ENCODE measurements at places on chromosomes 11 and 22. TPM values are rescaled to one million over a fixed set of nuclear protein-coding genes. Genes with fewer than 3 reads are reported as not detected.

- peak; percentile 14 for DNase-seq
Observed at GRCh38 chr11:49995565-49995964, 13.2 kb upstream of the OR4C12 start.

- no peak for DNase-seq
Observed at GRCh38 chr11:125022551-125022950, 40.6 kb upstream of the SLC37A2 start.

- DNase-seq, result no peak
Observed at GRCh38 chr22:42696331-42696967, 24.2 kb downstream of the A4GALT start.

- no peak for DNase-seq
Observed at GRCh38 chr11:61140416-61140815, 20.8 kb downstream of the VPS37C start.

DNA sequence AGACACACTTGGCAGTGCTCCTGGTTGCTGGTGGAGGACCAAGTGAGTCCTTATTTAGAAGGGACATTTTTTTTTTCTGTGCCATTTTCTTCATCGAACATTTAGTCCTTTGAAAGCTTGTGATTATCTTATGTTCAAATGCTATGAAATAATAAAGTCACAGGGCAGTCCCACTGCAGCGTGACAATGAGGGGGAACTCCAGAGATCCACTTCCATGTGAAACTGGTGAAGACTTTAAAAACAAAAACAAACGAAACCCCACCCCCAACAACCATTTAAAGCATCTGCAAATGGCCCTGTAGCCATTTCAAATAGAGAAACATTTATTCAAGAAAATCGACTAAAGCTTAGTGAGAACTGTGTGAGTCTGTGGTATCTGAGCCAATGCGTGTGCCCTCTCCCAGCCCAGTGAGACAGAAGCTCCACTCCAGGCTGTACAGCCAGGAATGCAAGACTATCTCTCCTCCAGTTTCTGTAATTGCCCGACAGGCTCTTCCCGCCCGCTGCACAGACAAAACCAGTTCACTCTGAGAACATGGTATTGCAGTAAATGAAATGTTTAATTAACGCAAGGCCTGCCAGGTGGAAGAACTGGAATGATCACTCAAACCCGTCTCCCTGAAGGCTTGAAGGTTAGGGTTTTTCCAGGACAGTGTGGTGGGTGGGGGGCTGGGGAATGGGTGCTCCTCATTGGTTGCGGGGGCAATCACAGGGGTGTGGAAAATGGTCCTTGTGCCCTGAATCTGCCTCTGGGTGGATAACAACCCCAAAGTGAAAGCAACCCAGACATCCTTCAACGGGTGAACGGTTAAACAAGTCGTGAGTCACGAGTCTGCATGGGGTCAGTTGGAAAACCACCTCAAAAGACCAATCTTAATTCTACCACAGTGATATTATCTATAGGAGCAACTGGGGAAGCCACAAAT, 8.4 kb downstream of the KRTAP5-6 start:
- peak; percentile 1 for DNase-seq

DNA sequence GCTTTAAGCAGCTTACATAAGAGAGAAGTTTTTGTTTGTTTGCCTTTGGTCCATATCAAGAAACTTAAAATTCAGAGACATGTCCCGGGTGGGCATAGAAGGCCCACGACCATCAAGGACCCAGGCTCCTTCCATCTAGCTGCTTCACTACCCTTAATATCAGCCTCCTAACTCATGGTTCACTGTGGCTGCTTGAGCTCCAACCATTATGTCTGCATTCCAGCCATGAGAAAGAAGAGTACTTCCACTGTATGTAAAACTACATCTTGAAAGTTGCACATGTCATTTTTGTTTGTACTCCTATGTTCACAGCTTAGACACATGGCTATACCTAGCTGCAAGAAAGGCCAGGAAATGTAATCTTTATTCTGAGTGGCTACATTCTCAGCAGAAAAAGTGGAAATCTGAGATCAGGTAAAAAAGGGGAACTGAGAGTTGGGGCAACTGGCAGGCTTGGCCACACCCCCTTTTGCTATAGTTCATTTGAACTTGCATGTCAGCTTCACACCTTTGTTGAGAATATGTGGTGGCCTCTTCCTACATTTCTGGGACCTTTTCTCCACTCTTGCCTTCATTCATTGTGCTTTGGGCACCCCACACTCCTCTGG, 81.3 kb upstream of the TP53I11 start:
- no peak for DNase-seq

- no peak for DNase-seq
Observed at GRCh38 chr11:6431861-6432260, 8.9 kb downstream of the HPX start.

- no peak for DNase-seq
Observed at GRCh38 chr22:40982482-40983385, 31.6 kb downstream of the RBX1 start.

DNA sequence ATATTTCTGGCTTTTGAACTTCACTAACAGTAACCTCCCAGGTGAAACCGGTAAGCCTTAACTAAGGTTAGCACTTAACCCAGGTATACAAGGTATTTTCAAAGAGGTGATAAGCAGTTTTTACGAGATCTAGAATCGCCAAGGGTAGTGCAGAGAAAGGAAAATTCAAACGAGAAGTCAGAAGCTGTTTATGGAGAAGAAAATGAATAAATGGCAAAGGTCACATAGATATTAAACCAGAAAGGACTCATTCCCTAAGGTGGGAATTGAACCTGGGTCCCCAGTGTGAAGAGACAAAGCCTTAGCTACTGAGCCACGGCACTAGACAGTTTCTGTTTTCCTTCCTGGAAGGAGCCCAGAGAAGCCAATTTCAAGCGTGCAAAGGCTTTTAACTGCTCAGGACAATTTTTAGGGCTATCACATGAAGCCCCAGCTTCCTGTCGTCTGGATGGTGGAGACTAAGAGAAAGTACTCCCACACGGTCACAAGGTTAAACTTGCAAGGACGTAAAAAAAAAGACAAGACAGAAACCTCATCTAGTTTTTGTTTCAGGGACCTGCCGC, 5.7 kb upstream of the C1QTNF6 start:
- no peak for DNase-seq

- no peak for DNase-seq
Observed at GRCh38 chr22:30296833-30297232, 7.5 kb upstream of the CASTOR1 start.

DNA sequence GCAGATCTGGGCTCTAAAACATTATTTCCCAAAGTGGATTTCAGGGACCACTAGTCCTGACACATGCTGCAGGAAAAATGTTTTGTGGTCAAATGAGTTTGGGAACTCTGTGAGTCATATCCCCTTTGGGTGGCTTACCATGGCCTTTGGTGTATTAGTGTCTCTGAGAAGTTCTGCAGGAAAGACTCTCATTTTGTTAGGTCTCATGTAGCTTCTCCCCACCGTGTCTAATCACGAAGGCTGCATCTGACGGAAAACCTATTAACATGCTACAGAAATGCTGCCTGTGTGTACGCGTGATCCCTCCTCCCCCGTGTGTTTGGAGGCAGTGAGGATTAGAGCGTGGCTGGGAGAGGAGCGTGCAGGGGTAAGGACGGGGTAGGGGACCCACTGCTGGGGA, 191.7 kb downstream of the ST3GAL4 start:
- DNase-seq, result peak; percentile 30

- DNase-seq, result no peak
Observed at GRCh38 chr11:43790444-43790794, 90.2 kb upstream of the ALKBH3 start.

- DNase-seq, result no peak
Observed at GRCh38 chr11:72788241-72788640, 5.6 kb downstream of the STARD10 start.

The HTR3A gene
- total RNA-seq, result not detected

The SLC36A4 gene
- 4.0 TPM for total RNA-seq

The SMTNL1 gene
- not detected for total RNA-seq

The SMC1B gene
- not detected for total RNA-seq

The USP2 gene
- total RNA-seq, result 0.21 TPM

The SNX15 gene
- 36.9 TPM for total RNA-seq

The OR51E2 gene
- total RNA-seq, result 0.21 TPM

Measured in SJSA1 (cell line).